ENCODE measurements at places on chromosomes 2 and 18.

DNA sequence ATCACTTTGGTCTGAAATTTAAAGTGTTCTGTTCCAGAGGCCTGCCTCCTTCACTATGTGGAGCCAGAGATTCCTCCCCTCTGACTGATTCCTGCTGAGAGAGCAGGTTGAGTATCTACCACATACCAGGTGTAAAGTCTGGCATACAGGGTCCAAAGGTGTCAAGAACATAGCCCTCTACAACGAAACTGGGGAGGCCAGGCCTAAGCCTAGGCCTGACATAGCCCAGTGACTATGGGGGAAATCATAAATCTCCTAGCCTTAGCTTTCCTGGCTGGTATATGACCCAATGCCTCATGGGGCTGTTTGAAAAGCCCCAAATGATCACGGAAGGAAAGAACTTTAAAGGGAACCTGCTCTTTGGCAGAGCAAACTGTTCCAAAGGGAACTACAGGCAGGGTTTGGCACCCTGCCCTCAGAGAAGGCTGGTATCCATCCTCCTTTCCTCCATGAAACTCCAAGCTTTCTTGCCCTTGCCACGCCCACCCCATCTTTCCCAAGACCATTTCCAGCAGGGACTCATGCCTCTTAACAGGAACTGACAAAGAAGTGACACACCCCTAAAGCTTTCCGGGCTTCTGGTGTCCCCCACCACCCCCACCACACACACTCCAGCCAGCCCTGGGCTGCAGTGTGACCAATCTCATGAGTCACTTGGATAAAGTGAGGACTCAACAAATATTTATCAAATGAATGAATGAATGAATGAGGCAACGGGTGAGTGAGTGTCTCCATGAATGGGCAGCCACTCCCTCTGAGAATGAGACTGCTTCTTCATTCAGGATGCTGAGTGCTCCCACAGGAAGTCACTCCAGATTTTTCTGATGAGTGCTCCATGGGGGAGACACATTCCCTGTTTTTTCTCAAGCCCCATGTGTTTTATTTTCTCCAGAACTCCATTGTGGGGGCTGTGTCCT is 114.5 kb upstream of the STPG4 start:
- peak; percentile 99 for DNase-seq

- no peak for DNase-seq
Measured at GRCh38 chr2:156340804-156341451, 8.4 kb upstream of the NR4A2 start.

DNA sequence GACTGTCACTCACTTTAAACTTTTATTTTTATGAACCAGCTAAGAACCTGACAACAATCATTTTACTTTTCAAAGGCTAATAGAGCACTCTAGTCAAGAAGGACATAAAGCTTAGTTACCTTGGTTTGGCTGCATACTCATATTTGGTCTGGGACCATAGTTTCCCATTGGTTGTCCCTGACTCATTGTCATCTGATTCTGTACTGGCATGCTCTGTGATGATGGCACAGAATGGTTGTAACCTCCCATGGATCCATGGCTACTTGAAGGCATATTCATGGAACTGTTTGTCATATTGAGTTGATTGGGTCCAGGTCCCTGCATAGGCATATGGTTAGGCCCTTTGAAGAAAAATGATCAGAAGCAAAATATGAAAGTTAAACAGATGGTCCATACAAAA is 37.9 kb downstream of the SS18 start:
- no peak for DNase-seq

DNA sequence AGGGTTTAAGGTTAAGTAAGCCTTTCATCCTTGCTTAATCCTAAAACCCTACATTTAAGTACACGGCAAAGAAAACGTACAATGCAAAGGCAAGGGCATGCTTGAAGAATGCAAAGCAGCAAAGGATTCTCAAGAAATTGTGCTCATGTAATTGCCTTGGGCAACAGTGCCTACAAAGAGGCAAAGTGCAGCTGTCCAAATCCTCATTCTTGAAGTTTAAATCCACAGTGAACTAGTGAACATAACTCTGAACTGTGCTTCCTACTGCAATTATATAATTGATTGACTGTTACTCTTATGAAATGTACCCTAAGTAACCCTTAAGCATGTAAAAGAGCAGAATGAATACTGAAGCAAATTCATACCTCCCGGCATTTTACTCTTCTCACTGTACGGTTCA is 85.4 kb downstream of the MAP3K20 start:
- DNase-seq = no peak

- peak; percentile 45 for DNase-seq
Measured at GRCh38 chr2:122070241-122070731, 314.8 kb downstream of the TSN start.

DNA sequence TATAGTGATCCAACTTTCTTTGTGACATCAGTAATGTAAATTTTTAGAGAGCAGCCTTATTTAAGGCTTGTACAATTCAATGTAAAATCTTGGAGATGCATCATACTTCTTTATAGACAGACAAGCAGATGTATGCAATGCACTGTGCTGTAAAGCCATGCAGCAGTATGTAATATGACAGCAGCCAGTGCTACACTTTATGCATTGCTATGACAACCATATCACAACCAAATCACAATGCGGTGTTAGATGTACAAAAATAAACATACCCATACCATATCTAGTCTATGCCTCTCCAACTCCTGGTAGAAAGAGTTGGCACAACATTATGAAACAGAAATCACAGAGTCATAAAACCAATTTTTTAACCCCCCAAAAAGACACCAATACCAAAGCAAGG is 110.3 kb upstream of the WDSUB1 start:
- no peak for DNase-seq

GRCh38 chr2:64128406-64128805 is 15.8 kb downstream of the PELI1 start:
- DNase-seq = no peak

DNA sequence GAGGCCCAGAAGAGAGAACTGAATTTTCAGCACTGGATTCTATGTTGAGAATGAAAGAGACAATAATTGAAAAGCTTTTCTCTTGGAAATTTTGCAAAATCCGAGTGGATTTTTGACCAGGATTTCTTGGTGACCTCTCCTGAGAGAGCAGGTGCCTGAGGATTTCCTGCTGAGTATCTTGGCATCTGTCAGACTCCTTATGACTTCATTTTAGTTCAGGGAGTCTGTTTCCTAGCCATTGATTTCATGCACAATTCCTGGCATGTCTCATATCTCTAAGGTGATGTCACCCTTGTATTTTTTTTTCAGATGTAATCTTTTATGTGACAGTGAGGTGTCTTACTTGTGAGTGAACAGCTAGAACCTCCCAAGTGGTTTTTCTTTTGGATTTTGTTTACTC is 195.9 kb downstream of the NEDD4L start:
- no peak for DNase-seq

DNA sequence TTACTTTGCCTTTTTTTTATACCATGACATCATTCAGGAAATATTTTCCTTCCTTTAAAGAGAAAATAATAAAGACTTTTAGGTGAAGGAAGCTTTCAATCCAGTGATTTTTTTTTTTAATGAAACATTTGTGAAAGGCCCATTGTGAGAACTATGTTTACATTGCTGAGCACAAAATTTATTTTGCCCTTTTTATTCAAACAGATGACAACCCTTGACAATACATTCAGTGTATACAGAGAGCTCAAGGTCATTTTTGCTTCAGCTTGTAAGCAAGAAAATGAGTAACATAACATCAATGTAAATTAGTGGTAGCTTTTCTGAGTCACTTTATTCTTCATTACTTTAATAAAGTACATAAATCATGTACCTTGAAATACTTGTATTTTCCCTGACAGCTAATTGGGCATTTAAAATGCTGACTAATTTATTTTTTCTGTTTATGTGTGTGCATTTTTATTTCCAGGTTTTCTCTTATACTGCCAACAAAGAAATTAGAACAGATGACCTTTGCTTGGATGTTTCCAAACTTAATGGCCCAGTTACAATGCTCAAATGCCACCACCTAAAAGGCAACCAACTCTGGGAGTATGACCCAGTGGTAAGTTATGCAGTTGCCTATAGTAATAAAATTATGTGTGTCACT is 121.6 kb downstream of the GALNT1 start:
- no peak for DNase-seq

All from fibroblast of skin of abdomen (primary cell).